ENCODE measurements at places on chromosomes 5 and 9.

DNA sequence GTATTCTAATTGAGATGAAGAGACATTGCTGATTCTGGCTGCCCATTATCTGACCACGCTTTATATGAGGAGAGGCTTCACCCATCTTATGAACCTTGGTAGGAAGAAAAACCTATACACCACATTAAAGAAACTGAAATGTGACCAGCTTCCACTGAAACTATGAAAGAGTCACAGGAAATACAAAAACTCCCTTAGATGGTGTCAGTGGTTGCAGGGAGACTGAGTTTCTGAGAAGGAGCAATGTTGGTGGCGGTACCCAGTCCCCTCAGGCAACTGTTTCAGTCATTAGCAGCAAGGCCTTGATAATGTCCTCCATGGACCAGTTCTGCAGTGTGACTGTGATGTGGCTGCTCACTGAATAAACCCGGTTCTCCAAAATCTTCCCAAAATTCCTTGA lies 110.5 kb upstream of the FTMT start:
- no peak for DNase-seq

DNA sequence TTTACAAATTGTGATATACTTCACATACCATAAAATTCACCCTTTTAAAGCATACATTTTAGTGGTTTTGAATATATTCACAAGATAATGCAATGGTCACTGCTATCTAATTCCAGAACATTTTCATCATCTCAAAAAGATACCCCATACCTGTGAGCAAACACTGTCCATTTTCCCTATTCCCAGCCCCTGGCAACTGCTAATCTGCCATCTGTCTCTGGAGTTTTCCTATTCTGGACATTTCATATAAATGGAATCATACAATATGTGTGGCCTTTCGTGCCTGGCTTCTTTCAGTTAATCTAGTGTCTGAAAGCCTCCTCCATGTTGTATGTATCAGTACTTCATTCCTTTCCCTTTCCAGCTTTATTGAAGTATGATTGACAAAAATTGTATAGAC lies 14.7 kb downstream of the SNX30 start:
- no peak for DNase-seq

- peak; percentile 20 for DNase-seq
Observed at GRCh38 chr9:21434202-21435014, 5.8 kb upstream of the IFNA1 start.

GRCh38 chr5:56499491-56499890 lies 266.4 kb upstream of the ANKRD55 start:
- no peak for DNase-seq

DNA sequence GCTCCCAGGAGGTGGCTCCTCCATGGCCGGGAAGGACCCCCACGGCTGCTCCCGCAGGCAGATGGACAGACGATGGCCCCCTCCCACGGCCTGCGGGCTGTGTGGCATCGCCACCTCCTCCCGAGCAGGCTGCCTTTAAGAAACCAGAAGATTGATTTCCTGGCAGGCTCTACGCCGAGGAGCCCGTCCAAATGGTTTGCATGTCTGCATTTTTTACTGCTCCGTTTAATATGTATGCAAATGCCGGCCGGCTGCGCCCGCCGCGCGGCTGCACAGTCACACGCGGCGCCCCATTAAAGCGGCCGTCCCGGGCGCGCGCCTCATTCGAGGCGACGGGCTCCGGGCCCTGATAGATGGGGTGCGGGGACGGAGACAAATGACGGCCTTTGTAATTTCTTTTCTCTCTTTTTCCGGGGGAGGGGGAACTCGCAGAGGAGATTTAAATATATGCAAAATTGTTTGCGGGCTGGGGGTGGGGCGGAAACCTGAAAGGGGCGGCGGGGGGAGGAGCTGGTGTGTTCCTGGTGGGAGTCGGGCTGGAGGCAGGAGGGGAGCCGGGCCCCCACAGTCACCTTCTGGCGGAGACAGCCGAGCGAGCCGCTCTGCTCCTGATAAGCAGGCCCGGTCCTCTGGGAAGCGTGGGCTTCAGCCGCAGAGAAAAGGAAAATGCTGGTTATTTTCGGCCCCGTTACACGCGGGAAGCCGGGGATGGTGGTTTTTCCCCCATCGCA lies 158.7 kb upstream of the IER5L start:
- no peak for DNase-seq

GRCh38 chr5:131264451-131265099 lies 722 bp downstream of the CDC42SE2 start:
- peak; percentile 24 for DNase-seq

DNA sequence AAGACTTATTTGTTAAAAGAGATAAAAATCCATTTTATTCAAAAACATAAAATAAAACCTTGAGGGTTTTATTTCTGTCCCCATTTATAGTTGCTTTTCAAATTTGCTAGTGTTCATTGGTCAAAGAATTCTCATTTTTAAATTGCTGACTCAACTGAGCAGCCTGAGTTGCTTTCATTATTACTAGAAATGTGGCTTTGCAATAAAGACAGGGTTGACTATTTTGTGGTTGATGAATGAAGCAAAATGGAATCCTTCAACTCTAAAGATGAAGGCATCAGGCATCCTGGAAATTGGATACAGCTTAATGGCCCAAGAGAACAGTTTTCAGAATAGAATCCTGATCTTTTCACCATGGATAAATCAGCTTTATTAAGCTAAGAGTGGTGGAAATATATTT lies 23.9 kb upstream of the PPP3R2 start:
- no peak for DNase-seq

- DNase-seq: no peak
Observed at GRCh38 chr9:135456436-135457104, 23.0 kb upstream of the PPP1R26 start.

- no peak for DNase-seq
Observed at GRCh38 chr5:14226992-14227391, 83.8 kb downstream of the TRIO start.

GRCh38 chr5:138948471-138949222 lies 73.5 kb upstream of the LRRTM2 start:
- DNase-seq: no peak

GRCh38 chr5:370959-371810 lies 49.7 kb downstream of the AHRR start:
- DNase-seq: no peak

GRCh38 chr9:123514766-123515165 lies 158.8 kb downstream of the CRB2 start:
- no peak for DNase-seq

GRCh38 chr9:133960568-133961129 lies 31.5 kb downstream of the VAV2 start:
- DNase-seq: no peak

- DNase-seq: no peak
Observed at GRCh38 chr9:14014218-14014617, 299.7 kb downstream of the NFIB start.

DNA sequence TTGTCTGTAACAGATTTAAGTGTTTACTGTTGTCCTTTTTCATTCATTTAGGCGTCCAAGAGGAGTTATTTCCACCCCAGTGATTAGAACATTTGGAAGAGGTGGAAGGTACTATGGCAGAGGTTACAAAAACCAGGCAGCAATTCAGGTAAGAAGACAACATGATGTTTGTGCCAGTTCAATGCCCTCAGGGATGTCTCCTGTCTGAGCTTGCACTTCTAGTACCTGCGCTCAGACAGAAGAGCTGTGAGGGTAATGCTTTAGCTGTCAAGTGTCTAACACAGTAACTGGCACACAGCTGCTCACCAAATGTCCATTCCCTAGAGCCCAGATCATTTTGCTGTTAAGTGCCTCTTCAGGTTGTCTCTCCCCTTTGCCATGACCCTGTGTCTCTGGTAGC lies 14.2 kb upstream of the PHF2 start:
- no peak for DNase-seq

DNA sequence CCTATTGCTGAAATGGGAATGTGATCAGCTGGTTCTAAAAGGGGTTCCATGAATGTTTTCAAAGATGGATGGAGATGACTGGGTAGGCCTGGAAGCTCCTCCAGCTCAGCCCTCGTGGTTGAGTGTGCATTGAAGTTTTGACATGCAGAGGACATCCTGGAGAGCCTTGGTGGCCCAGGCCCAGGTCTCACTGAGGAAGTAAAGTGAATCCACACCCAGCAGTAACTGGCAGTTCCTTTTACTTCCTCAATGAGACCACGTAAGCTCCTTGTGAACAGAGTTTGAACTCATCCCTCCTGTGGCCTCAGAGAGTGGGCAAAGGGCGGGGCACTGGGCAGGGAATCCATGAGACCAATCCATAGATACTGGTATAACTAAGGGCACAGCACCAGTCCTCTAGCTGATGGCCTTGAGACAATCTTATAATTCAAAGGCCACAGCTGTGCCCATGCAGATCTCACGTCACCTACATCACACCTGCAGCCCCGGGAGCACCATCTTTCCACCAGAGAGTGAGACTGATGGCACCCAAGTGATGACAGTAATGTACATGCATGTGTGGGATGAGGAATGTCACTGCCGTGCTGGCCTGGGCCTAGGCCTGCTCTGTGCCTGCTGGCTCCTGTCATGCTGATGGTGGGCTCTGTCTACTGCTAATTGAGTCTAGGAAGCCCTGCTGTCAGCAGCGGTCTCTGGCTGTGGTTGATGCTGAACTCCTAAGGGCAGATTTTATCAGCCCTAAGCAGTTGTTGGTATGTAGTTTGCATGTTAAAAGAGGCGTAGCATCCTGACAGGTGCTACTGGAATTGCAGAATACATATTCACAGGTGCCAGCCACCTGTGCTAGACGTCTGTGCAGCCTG lies 257.8 kb downstream of the FSTL4 start:
- DNase-seq: no peak

DNA sequence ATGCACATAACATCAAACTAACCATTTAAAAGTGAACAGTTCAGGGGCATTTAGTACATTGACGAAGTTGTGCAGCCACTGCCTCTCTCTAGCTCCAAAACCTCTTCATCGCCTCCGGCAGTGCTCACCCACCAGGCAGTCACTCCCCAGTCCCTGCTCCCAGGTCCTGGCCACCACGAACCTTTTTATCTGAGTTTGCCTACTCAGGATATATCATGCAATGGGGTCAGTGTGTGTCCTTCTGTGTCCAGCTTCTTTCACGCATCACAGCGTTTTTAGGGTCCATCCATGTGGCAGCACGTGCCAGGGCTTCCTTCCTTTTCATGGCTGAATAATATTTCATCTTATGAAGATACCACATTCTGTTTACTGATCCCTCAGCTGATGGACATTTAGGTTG lies 4.6 kb downstream of the AHRR start:
- DNase-seq: no peak

- DNase-seq: peak; percentile 40
Observed at GRCh38 chr9:127311239-127311741, 46.7 kb downstream of the GARNL3 start.

DNA sequence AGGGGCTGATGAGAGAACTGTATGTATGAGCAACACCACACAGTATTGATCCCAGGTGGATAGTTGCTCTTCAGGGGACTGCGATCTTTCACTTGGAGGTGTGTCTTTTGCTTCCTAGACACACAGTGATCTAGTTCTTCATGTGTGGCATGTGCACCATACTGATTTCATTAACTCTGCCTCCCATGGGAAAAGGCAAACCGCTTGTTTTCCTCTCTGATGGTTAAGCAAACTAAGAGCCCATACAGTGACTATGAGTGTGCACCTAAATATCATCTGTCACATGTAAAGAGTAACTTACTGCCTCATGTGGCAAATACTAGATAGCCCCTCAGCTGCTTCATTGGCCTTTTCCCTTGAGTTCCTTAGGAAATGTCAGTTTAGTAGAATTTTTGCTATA lies 147.3 kb downstream of the TLE4 start:
- DNase-seq: no peak

Measured in AG08396 (cell line).